ENCODE measurements at places on chromosomes 13 and 19. TPM values are rescaled to one million over a fixed set of nuclear protein-coding genes. Genes with fewer than 3 reads are reported as not detected.

DNA sequence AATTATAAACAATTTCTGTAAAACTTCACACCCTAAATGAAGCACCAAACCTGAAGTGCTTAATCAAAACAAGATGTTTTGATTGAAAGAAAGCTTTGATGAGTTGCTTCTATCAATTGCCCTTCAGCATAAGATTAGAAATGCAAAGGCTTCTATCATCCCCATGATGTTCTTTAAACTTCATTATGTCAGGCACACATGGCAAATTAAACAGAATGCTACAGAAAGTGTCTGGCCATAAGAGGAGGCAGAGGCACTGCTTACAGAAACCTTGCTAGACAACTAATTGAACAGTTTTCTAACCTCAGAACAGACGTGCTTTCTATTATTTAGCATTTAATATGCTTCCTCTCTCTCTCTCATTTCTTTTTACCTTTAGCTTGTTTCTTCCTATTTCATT lies 228.1 kb downstream of the DCLK1 start:
- H3K27ac ChIP-seq: no peak overlapping the region
- no peak for DNase-seq
- no peaks in the 10 kb centered on the region for H3K27me3 ChIP-seq
- H3K4me3 ChIP-seq: no peak overlapping the region
- no peaks in the 10 kb centered on the region for H3K36me3 ChIP-seq

- H3K36me3 ChIP-seq: no peaks in the 10 kb centered on the region
- H3K27ac ChIP-seq: no peak overlapping the region
- no peak overlapping the region for H3K4me3 ChIP-seq
- no peak for DNase-seq
- no peaks in the 10 kb centered on the region for H3K4me1 ChIP-seq
- no peaks in the 10 kb centered on the region for H3K27me3 ChIP-seq
These were observed 904.5 kb downstream of the SLITRK6 start for GRCh38 chr13:84894749-84895148.

GRCh38 chr19:49017041-49017665 lies at the start of gene LHB:
LHB (minus strand) TSS chr19:49017091; CDS start chr19:49017081, 10 bp downstream.
- peaks cover 14% of the 10 kb centered on the region for H3K4me1 ChIP-seq
- H3K27ac ChIP-seq: no peak within 1 kb of the TSS
- DNase-seq: no peak
- peak within 1 kb of the TSS; percentile 72 for H3K4me3 ChIP-seq
- H3K36me3 ChIP-seq: peaks cover 34% of the 10 kb centered on the region
- H3K27me3 ChIP-seq: peaks cover 11% of the 10 kb centered on the region

- DNase-seq: no peak
- H3K27ac ChIP-seq: no peak overlapping the region
- no peaks in the 10 kb centered on the region for H3K27me3 ChIP-seq
- H3K4me3 ChIP-seq: no peak overlapping the region
These were observed 179.8 kb upstream of the NBEA start for GRCh38 chr13:34762312-34762711.

DNA sequence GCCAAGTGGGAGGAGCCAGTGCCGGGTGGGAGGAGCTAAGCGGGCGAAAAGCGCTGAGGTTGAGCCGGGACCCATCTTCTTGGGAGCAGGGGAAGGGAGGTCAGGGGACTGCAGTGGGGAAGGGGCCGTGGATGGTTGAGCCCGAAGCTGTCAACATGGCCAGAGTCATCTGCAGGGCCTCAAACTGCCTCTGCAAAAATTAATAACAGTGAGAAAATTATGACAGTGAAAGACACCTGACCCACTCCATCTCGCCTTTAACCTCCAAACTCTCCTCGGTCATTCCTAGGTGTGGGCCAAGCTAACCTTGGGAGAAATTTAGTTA lies 30.1 kb downstream of the ZNF557 start:
- peak overlapping the region; percentile 92 for H3K4me3 ChIP-seq
- peaks cover 9% of the 10 kb centered on the region for H3K4me1 ChIP-seq
- H3K27ac ChIP-seq: peak overlapping the region; percentile 92
- no peaks in the 10 kb centered on the region for H3K27me3 ChIP-seq
- no peak for DNase-seq
- no peaks in the 10 kb centered on the region for H3K36me3 ChIP-seq

GRCh38 chr19:44055870-44056269 lies 4.0 kb downstream of the ZNF223 start:
- H3K36me3 ChIP-seq: peaks cover 8% of the 10 kb centered on the region
- DNase-seq: no peak
- H3K4me1 ChIP-seq: peaks cover 12% of the 10 kb centered on the region
- no peak overlapping the region for H3K27ac ChIP-seq
- no peaks in the 10 kb centered on the region for H3K27me3 ChIP-seq

GRCh38 chr13:111859354-111860230 lies 207.4 kb upstream of the SOX1 start:
- no peaks in the 10 kb centered on the region for H3K4me1 ChIP-seq
- H3K27ac ChIP-seq: no peak overlapping the region
- no peaks in the 10 kb centered on the region for H3K27me3 ChIP-seq
- no peaks in the 10 kb centered on the region for H3K36me3 ChIP-seq
- no peak overlapping the region for H3K4me3 ChIP-seq
- DNase-seq: no peak

DNA sequence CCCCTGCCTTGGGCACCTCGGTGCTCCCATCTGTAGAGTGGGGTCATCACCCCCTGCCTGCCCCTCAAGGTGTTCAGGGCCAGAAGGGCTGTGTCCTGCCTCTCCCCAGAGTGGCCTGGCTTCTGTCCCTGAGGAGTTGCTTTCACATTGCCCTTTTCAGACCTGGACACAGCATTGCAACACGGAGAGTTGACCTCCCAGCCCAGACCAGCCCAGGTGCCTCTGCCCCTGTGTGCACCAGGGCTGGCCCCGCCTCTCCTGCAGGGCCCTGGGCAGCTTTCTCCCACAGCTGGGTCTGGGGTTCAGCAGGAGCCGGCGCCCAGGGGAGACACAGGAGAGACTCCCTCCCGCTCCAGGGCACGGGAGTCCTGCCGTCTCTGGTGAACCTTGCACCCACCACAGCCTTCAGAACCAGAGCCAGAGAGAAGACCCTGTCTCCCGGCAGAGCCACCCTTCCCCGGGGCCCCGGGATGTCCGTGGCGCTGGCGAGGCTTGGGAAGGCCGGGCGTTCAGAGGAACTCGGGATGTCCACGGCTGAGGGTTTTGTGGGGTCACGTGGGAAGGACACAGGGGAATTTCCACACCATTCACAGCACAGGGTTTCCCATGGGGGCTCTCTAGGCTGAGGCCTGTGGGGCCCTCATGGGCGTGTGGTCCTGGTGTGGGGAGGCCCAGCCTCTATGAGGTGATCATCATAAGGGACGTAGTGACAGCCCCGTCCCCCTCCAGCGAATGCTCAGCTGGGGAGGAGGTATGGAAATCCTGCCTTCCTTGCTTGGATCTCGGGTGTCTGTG lies 23.2 kb downstream of the C13orf46 start:
- H3K4me3 ChIP-seq: no peak overlapping the region
- no peak for DNase-seq

DNA sequence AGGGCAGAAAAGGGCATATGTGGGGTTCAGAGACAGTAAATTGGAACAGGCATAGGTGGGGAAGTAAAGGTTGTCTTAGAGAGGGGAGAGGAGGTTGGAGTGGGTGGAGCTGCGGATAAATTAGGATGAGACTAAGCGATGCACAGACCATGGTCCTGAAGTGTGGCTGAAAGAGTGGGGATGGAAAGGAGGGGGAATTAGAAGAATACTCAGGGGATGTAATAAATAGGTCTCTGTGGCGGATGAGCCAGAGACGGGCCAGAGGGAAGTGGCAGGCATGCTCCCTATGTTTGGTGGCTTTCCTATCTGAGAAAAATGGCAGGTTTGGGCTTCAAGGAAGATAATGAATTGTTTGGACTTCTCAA lies 123.4 kb downstream of the OLFM4 start:
- no peak overlapping the region for H3K27ac ChIP-seq
- H3K27me3 ChIP-seq: no peaks in the 10 kb centered on the region
- no peaks in the 10 kb centered on the region for H3K4me1 ChIP-seq
- no peak for DNase-seq
- H3K4me3 ChIP-seq: no peak overlapping the region

- H3K4me3 ChIP-seq: no peak overlapping the region
- no peak for DNase-seq
- H3K27ac ChIP-seq: no peak overlapping the region
- peaks cover 82% of the 10 kb centered on the region for H3K27me3 ChIP-seq
- H3K36me3 ChIP-seq: no peaks in the 10 kb centered on the region
- H3K4me1 ChIP-seq: peaks cover 9% of the 10 kb centered on the region
These were observed 4.0 kb upstream of the MEIS3 start for GRCh38 chr19:47423203-47423882.

DNA sequence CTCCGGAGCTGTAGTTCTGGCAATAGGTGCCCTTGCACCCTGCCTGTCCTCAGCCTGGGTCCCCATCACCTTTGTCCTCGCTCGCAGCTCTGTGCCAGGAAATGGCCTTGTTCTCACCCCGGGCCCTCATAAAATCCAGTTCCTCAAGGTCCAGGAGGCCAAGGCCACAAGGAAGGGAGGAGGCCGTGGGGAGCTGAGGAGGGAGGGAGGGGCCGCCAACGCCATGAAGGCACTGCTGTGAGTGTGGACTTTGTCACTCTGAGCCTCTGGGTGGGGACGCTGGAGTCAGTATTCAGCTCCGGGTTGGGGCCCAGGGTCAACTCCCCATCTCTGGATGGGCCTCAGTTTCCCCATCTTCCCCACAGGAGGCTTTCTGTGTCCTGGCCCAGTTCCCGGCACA lies 9.2 kb upstream of the GNA11 start:
- H3K36me3 ChIP-seq: no peaks in the 10 kb centered on the region
- DNase-seq: no peak
- H3K27ac ChIP-seq: no peak overlapping the region
- H3K4me1 ChIP-seq: no peaks in the 10 kb centered on the region

ALOX5AP gene
- 5.3 TPM for total RNA-seq

ZNF180 gene
- 2.1 TPM for total RNA-seq

ZNF541 gene
- total RNA-seq: not detected

ADGRL1 gene
- 0.76 TPM for total RNA-seq

THAP8 gene
- total RNA-seq: 10.5 TPM

PLK5 gene
- total RNA-seq: not detected

CEBPA gene
- 11.9 TPM for total RNA-seq

Data from gastrocnemius medialis (tissue), 4 donors.